ENCODE measurements at places on chromosomes 5 and 9.

DNA sequence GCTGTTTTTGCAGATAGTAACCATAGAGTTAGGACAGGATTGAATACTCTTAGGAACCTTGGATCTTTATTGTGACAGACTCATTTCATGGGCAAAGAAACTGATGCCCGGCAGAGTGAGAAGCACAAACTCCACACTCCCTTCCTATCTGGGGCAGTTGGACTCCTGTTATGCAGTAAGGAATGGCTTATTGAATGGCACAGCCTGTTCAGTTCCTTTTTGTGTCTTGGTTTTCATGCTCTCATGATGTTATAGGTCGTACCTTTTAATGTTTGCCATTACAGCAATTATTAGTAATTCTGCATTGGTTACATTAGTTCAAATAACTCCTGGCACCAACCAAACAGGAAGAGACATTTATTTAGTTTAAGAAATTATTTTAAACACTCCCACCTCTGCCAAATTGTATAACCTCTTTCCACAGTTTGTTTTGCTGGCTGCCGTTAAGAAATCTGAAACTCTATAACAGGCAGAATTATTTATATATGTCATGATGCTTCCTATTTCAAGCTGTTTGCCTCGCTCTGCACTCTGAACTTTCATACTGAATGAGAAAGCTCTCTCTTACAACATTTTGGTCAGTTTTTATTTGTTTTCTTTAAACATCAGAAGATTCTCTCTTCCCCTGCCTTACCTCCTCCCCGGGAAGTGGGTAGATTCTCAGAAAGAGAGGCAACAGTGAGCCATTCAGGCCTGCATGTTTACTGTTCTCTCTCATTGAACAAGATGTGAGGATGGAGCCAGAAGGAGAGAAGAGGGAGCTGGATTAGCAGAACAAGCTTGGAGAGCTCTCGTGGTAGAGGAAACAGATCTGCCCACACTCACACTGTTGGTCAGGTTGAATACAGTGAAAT lies 144.4 kb downstream of the ARHGEF28 start:
- no peak for DNase-seq

DNA sequence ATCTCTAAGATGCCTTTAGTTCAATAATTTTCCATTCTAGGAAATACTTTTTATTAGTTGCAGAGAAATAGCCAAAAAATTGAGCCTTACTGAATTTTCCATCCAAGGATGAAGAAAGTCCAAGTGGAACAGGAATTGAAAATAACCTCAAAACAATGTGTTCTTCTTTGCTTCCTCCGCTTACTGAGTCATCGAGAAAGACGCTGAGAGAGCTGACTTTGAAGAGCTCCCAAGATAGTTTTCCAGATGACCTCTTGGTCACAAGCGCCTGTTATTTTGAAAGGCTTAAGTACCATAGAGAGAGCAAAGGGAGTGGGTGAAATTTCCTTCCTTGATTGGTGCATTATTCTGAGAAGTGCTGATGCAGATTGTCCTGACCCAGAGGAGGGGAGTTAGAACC lies 253.5 kb upstream of the ATP10B start:
- DNase-seq: no peak

GRCh38 chr9:13143281-13143680 lies 136.2 kb downstream of the MPDZ start:
- no peak for DNase-seq

- DNase-seq: no peak
These were observed 28.2 kb downstream of the ERCC8 start for GRCh38 chr5:60916646-60917045.

- no peak for DNase-seq
These were observed 9.3 kb downstream of the TLE1 start for GRCh38 chr9:81680006-81680405.

DNA sequence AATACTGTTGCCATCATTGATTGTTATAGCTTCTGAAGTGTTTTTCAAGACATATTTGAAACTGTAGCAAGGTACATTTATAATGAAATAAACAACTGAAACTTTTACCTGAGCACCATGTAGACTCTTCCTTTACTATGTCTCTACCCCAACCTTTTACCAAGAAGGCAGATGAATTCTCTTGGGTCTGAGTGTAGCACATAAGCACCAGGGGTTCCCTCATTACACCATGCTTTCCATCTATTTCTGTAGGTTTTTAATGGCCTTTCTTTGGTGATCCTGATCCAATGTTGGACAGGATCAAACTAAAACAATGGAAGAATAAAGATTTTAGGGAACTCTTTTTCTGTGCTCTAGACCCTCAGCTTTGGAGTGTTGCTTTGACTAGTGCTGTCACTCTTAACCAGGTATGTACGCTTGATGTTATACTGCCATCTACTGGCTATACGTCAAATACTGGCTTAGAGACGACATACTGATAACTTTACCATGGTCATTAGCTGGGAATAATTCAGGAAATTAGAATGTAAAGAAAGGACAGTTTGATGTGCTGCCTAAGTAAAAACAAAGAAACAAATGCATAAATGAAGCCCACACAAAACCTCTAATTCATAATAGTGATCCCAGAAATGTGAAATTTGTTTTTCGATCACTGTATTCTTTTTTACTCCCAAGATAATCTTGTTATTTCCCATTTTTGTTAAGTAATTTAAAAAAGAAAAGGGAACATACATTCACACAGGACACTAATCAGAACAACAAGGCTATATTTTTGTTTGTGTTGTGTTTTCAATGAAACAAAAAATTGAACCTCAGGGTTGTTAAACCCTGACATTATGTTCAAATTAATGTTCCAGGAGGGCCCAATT lies 30.7 kb downstream of the IFNW1 start:
- no peak for DNase-seq

- DNase-seq: no peak
These were observed 98.3 kb downstream of the PSD2 start for GRCh38 chr5:139893873-139894272.

- DNase-seq: no peak
These were observed 345.8 kb upstream of the KLF9 start for GRCh38 chr9:70760228-70760627.

DNA sequence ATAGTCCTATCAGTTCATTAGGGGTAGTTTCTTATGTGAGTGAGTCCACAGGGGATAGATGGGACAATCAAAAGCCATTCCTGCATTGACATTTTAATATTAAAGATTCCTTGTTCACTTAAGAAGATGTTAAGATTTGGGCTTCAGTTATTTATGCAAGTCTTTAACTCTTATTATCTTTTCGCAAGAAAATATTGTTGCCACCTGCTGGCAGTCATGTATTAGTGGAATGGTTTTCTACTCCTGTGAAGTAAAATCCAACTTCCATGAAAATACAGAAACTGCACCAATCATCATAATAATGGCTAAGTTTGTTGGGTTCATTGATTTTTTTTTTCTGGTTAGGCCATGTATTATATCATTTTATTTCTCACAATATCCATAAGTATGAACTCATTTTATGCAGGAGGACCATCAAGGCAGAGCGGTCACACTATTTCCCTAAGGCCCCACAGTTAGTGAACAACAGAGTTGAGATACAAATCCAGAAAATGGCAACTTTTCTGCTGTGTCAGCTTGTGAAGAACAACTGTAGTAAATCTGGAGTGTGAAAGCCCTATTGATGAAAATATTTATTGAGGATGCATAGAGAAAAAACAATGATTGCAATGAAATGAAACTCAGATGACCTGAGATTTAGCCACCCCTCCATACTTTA lies 88.5 kb upstream of the TXNDC8 start:
- no peak for DNase-seq

- no peak for DNase-seq
These were observed 20.6 kb upstream of the CAST start for GRCh38 chr5:96641368-96642280.

DNA sequence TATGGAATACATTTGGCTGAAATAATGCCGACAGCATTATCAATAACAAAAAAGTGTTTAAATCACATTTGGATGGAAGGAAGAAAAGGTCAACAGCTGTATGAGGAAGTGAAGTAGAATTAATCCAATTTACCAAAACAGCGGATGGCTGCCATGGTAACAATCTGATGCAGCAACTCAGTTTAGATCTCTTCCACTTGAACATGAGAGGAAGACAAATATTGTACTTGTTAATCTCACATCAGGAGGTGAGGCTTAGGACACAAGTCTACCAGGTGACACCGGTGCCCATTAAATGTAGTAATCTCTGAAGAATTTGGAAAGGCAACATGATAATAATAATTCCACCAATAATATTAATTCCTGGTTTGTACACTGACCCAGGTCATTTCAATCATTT lies 2.4 kb downstream of the RASEF start:
- DNase-seq: no peak

DNA sequence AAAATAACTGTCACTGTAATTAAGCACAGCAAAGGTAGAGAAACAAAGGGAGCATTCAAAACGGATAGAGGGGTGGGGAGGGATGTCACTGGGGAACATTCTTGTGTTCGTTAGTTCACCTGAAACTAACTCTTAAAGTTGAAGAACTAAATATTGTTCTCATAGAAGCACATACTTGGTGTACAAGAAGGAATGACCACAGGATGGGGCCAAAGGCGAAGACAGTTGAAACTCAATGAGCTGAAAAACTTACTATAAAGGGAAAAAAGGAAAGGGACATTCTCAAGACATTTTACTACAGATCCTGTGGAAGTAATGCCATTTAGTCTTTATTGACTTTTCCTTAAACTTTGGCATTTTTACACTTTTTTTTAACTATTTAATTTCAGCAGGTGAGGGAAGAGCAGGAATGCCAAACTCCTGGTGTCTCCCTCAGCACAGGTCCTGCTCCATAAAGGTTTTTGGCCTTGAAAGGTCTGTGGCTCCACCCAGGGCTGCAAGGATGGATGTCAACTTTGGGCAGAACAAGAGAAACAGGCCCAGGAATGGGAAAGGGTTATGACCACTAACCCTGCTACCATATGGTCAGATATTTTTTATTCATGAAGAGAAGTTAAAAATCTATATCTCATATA lies 197.6 kb upstream of the RASA1 start:
- no peak for DNase-seq

DNA sequence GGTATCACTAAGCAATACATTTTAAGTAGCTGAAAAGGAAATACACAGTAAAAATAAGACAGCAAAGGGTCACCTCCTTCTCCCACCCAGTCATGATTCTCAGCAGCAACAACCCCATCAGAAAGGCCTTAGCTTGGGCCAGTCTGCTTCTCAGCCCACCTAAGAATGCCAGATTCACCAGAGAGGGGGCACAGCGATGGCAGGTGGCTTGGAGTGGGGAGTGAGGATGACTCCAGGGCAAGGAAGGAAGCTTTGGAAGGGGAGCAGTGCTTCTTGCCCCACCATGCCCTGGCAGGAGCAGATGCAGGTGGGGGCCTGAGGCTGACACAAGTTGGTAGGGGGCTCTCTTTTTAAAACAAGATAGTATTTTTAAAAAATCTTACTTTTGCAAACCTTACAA lies 51.4 kb downstream of the ABCA1 start:
- no peak for DNase-seq

GRCh38 chr9:129852579-129852978 lies 17.3 kb downstream of the USP20 start:
- DNase-seq: no peak
